ENCODE measurements at places on chromosomes 16 and 17.

DNA sequence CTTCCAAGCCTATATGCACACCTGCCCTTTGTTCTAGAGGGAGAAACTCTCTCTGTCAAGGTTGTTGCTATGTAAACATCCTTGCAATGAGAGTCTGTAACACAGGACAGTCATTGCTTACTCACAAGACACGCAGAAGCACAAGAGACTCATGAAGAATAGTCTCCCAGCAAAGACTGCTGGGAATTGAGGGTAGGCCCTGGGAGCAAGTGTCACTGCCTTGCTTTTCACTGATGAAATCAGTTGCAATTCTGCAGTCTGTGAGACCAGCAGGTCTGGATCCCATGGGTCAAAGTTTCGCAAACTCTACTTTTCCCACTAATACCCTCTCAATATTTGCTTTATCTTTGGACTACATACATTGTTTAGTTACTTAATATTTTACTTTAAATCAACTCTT is 177.4 kb downstream of the FTO start:
- DNase-seq, result peak; percentile 83

GRCh38 chr17:80908776-80909175 is 82.9 kb upstream of the CHMP6 start:
- no peak for DNase-seq

DNA sequence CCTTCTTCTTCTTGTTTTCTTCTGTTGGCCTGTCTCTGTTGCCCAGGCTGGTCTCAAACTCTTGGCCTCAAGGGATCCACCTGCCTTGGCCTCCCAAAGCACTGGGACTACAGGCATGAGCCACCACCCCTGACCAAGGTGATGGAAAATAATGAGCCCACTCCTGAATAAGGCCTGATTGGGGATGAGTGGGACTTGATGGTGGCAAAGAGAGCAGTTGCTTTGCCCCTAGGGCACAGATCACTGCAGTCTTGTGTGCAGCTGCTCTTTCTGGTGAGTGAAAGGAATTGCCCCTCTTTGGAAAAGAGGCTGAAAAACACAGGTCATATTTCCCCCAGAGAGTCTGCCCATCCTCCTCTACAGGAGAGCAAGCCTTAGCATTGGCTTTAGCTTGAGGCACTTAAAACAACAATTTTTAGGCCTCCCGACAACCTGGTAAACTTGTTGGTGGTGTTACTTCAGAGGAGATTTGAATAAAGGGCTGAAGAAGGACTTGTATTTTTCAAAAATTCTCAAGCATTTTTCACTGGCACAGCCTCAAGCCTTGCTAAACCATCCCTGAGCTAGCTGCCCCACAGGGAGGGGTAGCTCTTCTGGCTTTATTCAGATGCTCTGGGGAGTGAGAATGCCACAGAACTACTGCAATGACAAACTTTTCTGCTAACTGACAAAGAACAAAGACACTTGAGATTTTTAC is 6.1 kb upstream of the PDP2 start:
- DNase-seq, result peak; percentile 41

GRCh38 chr16:64051824-64052223 is 1070.0 kb downstream of the CDH11 start:
- peak; percentile 32 for DNase-seq

DNA sequence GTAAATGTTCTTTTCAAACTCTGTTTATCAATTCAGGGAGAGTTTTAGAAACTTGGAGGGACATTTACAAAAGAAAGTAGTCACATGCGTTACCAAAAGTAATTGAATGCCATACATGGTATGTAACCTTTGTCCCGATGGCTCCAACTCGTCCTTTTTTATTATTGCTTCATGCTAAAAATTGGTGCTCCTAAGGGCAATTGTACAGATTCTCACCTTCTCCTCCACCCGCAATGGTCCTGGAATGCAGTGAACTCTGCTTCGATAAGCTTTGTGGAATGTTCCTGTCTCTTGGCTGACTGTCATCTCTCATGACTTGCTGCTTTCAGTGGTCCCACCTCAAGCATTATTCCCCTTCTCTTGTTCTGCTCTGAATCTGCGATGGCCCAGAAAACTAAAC is 20.9 kb downstream of the GNAO1 start:
- no peak for DNase-seq

- no peak for DNase-seq
Observed at GRCh38 chr17:61386251-61386650, 13.4 kb upstream of the TBX2 start.

GRCh38 chr16:9381399-9381798 is 290.0 kb downstream of the HAPSTR1 start:
- DNase-seq, result no peak

All from fibroblast of skin of right biceps (primary cell).